ENCODE measurements at places on chromosomes 3 and 15.

DNA sequence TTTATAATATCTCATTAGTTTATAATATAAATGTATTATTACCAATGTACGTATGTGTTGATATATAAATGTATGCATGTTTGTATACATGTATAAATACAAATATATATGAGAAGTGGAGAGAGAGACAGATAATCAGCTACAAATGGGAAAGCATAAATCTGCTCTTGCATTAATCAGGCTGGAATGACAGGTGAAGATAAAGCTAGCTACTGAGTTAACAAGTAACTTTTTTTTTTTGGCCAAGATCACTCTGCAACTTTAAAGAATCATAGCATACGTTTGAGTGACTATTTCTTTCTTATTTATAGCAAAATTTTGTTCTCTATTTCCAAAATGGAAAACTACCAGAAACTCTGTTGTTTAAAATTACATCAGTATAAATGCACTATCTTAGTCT, 422.8 kb downstream of the SI start:
- DNase-seq: no peak

- DNase-seq: no peak
Measured at GRCh38 chr15:23793191-23793680, 106.1 kb upstream of the NDN start.

- no peak for DNase-seq
Measured at GRCh38 chr15:65450556-65450955, 27.8 kb upstream of the IGDCC4 start.

GRCh38 chr3:148697306-148698189, at the start of gene AGTR1:
Gene AGTR1 (plus strand): TSS chr3:148697903. CDS start chr3:148741036, 43,133 bp downstream.
- peak; percentile 74 for DNase-seq

GRCh38 chr3:157444797-157445184, 8.1 kb downstream of the PTX3 start:
- no peak for DNase-seq

GRCh38 chr3:58526515-58526957, 10.5 kb downstream of the ACOX2 start:
- DNase-seq: no peak

GRCh38 chr3:51975852-51976549, 1.1 kb downstream of the ABHD14A start:
- DNase-seq: peak; percentile 86
